ENCODE measurements at places on chromosomes 12 and 14.

DNA sequence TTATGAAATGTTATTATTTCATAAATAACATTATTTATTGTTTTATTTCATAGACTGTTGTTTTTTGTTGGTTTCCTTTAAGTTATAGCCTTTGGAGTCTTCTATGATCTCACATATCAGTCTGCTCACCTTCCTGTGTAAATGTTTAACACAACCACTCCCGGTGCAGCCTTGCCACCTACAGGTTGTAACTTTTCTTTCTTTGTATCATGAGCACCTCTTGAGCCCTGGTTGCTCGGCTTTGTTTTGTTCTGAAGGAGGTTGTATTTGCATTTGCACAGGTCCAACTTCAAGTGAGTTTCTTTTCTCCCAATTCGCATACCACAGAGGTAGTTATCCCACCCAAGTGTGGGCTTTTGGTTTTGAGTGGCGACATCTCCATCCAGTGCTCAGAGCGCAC, 121.4 kb downstream of the SLC15A4 start:
- DNase-seq, result no peak

DNA sequence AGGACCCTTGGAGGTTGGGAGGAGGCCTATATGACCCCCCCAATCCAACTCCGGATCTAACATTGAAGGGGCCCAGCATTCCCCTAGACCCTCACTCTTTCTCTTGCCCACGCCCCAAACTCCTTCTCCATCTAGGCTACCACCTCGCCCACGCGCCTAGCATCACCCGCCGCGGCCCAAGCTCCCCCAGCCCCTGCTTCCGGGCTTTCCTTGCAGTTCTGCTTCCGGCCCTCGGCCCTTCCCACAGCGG, 445 bp downstream of the CERS5 start:
- no peak for DNase-seq

- DNase-seq, result no peak
Observed at GRCh38 chr12:122072031-122072970, 6.3 kb upstream of the MLXIP start.

DNA sequence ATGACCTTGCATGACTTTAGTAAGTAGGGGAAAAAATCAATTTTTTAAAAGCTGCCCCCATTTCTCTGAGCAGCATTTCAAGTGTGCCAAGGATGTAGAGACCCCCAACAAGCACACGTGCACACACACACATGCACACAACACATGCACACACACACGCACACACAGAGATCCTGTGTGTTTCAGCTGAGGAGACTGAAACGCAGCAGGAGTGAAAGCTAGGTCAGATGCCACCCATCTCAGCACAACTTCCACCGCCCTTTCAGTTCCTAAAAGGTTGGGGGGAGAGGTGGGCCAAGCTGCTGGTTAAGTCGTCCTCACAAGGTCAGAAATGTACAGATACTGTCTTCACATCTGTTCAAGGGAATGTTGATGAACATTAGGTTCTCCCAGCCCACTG, 13.9 kb downstream of the MYL2 start:
- no peak for DNase-seq

GRCh38 chr14:97107080-97107479, 309.9 kb downstream of the VRK1 start:
- DNase-seq, result no peak

- peak; percentile 31 for DNase-seq
Observed at GRCh38 chr14:39426605-39427004, 5.6 kb downstream of the FBXO33 start.

DNA sequence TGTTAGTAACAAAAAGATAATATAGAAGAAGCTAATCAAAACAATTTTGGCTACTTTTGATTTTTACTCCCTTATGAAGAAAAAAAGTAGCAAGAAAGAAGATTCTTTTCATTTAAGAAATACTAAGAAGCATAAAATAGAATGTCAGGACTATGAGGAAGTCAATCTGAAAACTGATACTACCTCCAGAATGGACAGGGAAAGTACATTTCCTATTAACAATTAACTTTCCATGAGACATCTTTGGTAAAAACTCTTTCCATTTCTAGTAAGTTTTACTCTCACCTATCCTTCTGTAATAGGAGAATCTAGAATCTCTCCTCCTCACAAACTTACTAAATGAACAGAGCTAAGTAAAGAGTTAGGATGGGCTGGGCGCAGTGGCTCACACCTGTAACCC, 51.3 kb upstream of the NPFF start:
- DNase-seq, result no peak

DNA sequence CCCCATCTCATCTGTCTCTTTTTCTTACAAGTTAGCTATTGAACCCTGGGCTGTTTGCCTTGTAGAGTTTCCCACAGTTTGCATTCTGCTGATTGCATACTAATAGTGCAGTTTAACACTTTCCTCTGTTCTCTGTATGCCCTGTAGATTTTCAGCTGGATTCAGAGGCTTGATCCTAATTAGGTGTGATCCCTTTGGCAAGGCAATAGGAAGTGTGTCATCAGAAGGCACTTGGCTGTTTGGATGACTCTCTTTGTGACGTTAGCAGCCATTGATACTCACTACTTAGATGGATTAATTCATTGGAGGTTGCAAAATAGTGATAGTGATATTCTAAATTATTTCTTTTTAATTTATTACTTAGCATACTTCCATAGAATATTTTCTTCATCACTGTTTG, 33.6 kb downstream of the FUT8 start:
- DNase-seq, result no peak

DNA sequence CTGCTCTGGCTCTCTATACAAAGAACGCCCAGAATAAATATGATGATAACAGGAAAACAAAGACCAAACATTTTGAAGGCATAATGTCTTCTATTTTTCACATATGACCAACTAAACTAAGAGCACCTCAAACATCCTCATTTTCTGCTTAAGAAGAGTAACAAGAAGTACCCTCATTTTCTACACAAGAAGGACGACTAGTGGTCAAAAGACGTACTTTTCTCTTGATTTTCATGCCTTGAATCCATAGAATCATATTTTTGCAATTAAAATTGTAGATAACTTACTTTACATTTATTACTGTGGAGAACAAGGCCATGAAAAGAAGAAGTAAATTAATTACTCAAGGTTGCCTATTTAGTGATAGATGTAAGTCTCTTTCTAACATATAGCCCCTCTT, 358.6 kb downstream of the DUSP6 start:
- peak; percentile 29 for DNase-seq

- no peak for DNase-seq
Observed at GRCh38 chr12:88706286-88706685, 126.0 kb upstream of the KITLG start.

DNA sequence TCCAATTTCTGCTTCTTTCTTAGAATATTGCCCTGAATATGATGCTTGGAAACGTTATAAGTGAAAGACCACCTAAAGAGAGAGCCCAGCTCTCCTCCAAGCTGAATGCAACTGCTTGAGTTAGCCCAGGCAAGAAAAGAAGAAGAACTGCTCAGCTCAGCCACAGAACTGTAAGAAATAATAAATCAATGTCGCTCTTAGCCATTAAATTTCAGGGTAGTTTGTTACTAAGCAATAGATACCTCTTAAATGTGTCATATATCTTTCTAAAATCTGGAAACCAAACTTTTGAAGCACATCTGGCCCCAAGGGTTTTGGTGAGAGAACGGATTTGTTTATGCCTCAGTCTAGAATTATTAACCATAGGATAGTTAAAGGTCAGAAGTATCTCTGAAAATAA, 50.4 kb downstream of the SLC6A15 start:
- DNase-seq, result no peak

DNA sequence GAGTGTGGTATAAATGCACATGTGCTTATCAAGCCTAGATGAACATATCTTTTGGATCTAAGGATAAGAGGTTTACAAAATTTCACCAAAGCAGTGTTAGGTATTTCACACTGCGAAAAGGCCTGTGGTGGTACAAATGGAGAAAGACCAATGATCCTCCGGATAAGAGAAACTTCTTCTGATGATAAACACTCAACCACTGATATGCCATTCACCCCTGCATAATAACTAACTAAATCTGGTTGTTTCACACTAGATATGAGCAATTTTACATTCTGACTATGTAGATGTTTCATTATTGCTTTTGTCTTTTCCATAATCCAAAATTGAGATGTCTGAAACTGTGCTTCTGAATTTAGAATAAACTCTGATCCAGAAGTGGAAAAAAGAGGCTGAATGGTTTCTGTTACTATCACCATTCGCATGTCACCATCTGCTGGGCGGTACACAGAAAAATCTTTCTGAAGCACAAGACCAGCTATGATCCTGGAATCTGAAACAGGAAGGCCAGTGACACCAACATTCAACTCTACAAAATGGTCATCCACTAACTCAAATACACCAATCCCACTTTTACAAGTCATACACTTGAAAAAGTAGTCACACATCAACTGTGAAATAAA, 1.3 kb downstream of the BBS10 start:
- DNase-seq, result peak; percentile 55

DNA sequence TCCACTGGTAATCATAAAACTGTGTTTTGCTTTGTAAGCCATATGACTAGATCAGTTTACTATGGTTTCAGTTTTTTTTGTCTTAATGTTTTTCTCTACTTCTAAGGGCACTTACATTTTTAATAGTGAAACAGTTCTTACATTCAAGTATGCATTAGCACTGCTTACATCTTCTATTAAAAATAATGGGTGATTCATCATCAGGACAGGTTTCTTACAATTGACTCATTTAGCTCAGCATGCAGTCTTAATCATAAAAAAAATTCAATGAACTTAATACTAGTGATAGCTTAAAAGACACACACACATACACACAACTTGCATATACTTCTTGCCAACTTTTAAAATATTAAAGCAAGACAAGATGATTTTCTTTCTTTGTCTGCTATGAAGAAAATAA, 845.7 kb upstream of the USP15 start:
- DNase-seq, result no peak

- no peak for DNase-seq
Observed at GRCh38 chr12:91396293-91396692, 213.7 kb upstream of the DCN start.

- DNase-seq, result no peak
Observed at GRCh38 chr14:56648508-56649301, 69.1 kb downstream of the TMEM260 start.

GRCh38 chr12:11969437-11970154, 101.1 kb upstream of the BCL2L14 start:
- no peak for DNase-seq

GRCh38 chr14:50774542-50775267, 56.3 kb downstream of the NIN start:
- DNase-seq, result no peak

DNA sequence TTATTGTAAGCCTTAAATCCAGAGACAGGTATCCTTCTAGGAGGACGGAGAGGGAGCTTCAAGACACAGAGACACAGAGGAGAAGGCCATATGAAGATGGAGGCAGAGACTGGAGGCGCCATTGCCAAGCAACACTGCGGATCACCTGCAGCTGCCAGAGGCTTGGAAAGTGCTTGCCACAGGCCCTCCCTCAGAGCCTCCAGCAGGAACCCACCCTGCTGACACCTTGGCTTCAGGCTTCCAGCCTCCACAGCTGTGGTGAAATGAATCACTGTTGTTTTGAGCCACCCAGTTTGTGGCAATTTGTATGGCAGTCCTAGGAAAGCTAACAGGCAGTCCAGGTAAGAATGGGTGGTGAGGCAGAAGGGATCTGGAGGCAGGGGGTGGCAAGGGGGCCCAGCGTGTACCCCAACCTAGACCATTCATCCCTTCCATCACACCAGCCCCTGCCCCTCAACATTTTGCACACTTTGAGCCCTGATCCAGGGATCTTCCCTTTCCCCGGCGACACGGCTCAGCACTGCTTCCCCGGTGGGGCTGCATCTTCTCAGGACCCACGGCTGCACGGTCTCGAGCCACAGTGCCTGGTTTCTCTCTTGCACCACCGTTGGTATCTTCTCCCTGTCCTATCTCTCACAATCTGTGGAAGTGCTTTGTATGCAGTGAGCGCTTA, 22.3 kb upstream of the BCDIN3D start:
- DNase-seq, result no peak

- no peak for DNase-seq
Observed at GRCh38 chr12:29533815-29534489, 36.5 kb upstream of the OVCH1 start.

- DNase-seq, result no peak
Observed at GRCh38 chr12:4478933-4479332, 33.3 kb upstream of the FGF6 start.

DNA sequence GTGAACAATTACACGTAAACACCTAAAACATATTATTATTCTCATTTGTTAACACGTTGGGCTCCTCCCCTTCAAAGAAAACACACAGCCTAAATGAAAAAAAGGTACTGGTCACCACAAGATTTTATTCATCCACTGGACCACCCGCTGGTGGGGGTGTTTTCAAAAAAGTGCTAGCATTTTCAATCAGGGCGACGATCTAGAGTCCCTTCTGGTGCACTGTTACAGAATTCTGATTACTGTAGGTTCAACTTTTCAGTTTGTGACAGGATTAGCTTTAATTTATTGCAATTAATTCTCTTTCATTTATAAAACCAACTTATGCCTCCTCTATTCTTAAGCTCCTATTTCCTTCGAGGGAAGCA, 443 bp downstream of the MAGOHB start:
- DNase-seq, result peak; percentile 64

DNA sequence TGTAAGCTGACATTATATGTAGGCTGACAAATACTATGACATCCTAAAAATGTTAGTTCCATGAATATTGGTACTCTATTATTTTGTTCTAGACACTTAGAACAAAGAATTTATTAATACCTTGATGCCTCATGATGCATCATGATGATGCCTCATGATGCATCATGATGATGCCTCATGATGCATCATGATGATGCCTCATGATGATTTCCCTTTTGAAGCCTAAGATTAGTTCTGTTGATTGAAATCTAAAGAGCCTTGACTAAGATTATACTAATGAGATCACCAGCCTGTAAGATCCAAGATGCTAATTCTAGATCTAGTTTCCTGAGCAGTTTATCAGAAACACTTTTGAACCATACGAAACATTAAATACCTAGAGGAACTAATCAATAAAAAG, 4.6 kb upstream of the CEP128 start:
- DNase-seq, result no peak

GRCh38 chr14:73295198-73295796, 58.0 kb downstream of the PAPLN start:
- peak; percentile 87 for DNase-seq

DNA sequence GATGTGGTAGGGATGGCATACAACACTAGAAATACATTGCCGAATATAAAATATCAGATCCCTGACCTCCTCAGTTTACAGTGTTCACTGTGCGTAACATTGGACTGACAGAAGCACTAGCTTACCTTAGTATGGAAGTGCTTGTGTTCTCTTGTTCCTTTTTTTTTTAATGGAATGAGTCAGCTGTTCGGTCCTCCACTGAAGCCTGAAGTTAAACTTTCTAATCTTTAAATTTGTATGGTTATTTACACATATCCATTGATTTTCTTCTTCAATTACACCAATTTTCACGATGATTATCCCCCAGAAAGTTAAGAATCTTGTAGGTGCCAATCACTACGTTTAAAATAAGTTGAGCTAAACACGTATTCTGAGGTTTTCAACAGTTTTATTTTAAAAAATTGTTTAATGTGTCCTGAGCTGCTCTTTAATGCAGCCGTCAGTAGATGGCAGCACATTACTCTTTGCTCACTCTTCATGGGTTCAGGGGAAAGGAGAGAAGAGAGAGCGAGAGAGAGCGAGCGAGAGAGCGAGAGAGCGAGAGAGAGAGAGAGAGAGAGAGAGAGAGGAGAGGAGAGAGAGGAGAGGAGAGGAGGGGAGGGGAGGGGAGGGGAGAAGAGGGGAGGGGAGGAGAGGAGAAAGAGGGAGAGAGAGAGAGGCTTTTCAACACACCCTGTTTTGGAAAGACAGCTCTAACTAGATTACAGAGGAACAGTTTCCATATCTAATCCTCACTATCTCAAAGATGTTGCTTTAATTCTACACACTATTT, 134.7 kb upstream of the SCAF11 start:
- peak; percentile 46 for DNase-seq

GRCh38 chr12:42779186-42779859, 189.8 kb upstream of the PRICKLE1 start:
- peak; percentile 15 for DNase-seq
